Camera-type eye (tissue), 1 donor: ENCODE measurements at places on chromosomes 16 and 17. TPM values are rescaled to one million over a fixed set of nuclear protein-coding genes. Genes with fewer than 3 reads are reported as not detected.

Gene CD300C
- not detected for total RNA-seq

Gene KIF22
- total RNA-seq = 42.3 TPM

Gene CFAP97D1
- not detected for total RNA-seq

Gene PYY
- total RNA-seq = not detected

Gene SMIM5
- 3.5 TPM for total RNA-seq

Gene TBC1D26
- 2.9 TPM for total RNA-seq

Gene SOST
- total RNA-seq = 0.22 TPM

Gene KRT9
- not detected for total RNA-seq

Gene CRYBA1
- total RNA-seq = 4,794 TPM

Gene OR1F1
- not detected for total RNA-seq

Gene CDH5
- 41.5 TPM for total RNA-seq

Gene SLC52A1
- not detected for total RNA-seq

Gene NACA2
- not detected for total RNA-seq

Gene HBQ1
- 4.1 TPM for total RNA-seq

Gene IRX3
- 6.7 TPM for total RNA-seq

Gene CDH13
- total RNA-seq = 44.4 TPM

Gene ORMDL3
- 55.5 TPM for total RNA-seq

Gene FAM117A
- total RNA-seq = 12.3 TPM

Gene SGCA
- total RNA-seq = 13.5 TPM

Gene CD7
- total RNA-seq = 0.99 TPM

Gene JPT2
- 35.5 TPM for total RNA-seq
